ENCODE measurements at places on chromosomes 3 and 15.

DNA sequence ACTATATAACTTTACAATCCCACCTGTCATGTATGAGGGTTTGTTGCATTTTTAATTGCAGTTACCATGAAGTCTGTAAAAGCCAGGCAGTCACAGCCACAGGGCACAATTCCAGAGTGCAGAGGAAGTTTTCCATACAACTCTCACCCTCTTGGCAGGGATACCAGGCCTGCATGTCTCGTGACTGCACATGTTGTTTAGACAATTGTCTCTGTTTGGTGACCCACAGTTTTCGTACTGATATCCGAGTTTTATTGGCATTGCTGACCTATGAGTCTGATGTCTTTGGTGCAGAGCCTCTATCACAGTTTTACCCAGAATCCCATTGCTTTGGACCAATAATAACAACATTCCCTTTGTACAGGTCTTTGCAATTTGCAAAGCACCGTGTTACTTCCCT is 24.9 kb upstream of the MYZAP start:
- DNase-seq: no peak

- DNase-seq: no peak
These were observed 694.3 kb downstream of the NTRK3 start for GRCh38 chr15:87562203-87562602.

GRCh38 chr3:23422517-23422851 is 219.4 kb downstream of the UBE2E2 start:
- no peak for DNase-seq

DNA sequence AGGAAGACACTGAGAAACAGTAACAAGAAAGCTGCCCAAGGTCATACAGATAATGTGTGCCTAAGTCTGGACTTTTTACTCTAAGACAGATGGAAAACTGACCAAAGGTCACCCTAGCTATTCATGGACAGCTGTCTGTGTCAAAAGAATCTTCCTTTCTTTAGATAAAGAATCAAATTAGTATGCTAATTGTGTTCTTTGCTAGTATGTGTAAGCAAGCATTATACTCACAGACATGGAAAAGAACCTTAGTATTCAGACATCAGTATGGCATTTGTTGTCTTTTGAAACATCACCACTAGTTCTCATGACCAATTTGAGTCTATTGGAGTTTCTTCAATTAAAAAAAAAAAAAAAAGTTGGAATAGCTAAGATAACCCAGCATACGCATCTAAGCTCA is 91.8 kb upstream of the SOX2 start:
- DNase-seq: no peak

GRCh38 chr15:59668556-59668955 is 11.2 kb upstream of the GTF2A2 start:
- DNase-seq: no peak

- no peak for DNase-seq
These were observed 173.8 kb upstream of the THBS1 start for GRCh38 chr15:39407116-39407515.

- DNase-seq: no peak
These were observed 146.1 kb upstream of the UMPS start for GRCh38 chr3:124584245-124584551.

- no peak for DNase-seq
These were observed 229.5 kb downstream of the SHQ1 start for GRCh38 chr3:72618739-72619138.

- DNase-seq: no peak
These were observed 135.5 kb upstream of the RARB start for GRCh38 chr3:25292595-25292994.
